Placental epithelial cell (primary cell): ENCODE measurements at places on chromosomes 12 and 14. TPM values are rescaled to one million over a fixed set of nuclear protein-coding genes. Genes with fewer than 3 reads are reported as not detected.

PPFIA2 gene
- not detected in 2 replicates for total RNA-seq

PTGER2 gene
- total RNA-seq, result 0.33 TPM in 1 of 2 replicates, not detected in the other

CLEC9A gene
- total RNA-seq, result not detected in 2 replicates

MYO1H gene
- total RNA-seq, result 0.76 and 1.2 TPM in 2 replicates

SLC6A15 gene
- total RNA-seq, result 0.79 and 3.8 TPM in 2 replicates

CEBPE gene
- not detected in 2 replicates for total RNA-seq

PDZRN4 gene
- not detected in 2 replicates for total RNA-seq

SPTB gene
- total RNA-seq, result 0.39 and 0.98 TPM in 2 replicates

REM2 gene
- total RNA-seq, result 0.39 TPM in 1 of 2 replicates, not detected in the other

TSHR gene
- 0.22 and 1.2 TPM in 2 replicates for total RNA-seq

MORN3 gene
- total RNA-seq, result 1.8 and 2.4 TPM in 2 replicates

APOF gene
- total RNA-seq, result not detected in 2 replicates

FIGNL2 gene
- total RNA-seq, result not detected in 2 replicates

ACSS3 gene
- total RNA-seq, result 0.22 and 1.2 TPM in 2 replicates

ARHGEF40 gene
- 47.2 and 59.7 TPM in 2 replicates for total RNA-seq

PTPRQ gene
- total RNA-seq, result under 0.01 TPM in 1 of 2 replicates, not detected in the other

XRCC3 gene
- 11.4 and 11.5 TPM in 2 replicates for total RNA-seq

TBX5 gene
- total RNA-seq, result not detected in 2 replicates

PGF gene
- total RNA-seq, result under 0.01 TPM in 1 of 2 replicates, not detected in the other

ERGIC2 gene
- 42.8 and 82.1 TPM in 2 replicates for total RNA-seq

SERPINA4 gene
- total RNA-seq, result not detected in 2 replicates

HNF1A gene
- not detected in 2 replicates for total RNA-seq

NEUROD4 gene
- total RNA-seq, result not detected in 2 replicates

KRT7 gene
- 636 and 2,495 TPM in 2 replicates for total RNA-seq

PLXNC1 gene
- total RNA-seq, result 0.11 and 0.39 TPM in 2 replicates

GDF3 gene
- not detected in 2 replicates for total RNA-seq

PGAM5 gene
- total RNA-seq, result 16.9 and 35.5 TPM in 2 replicates

JDP2 gene
- total RNA-seq, result 47.9 and 64.7 TPM in 2 replicates

TMEM229B gene
- total RNA-seq, result under 0.01 and 0.22 TPM in 2 replicates

FAIM2 gene
- under 0.01 TPM in 2 replicates for total RNA-seq

KRT74 gene
- not detected in 2 replicates for total RNA-seq

SLCO1B1 gene
- total RNA-seq, result not detected in 2 replicates

FGF6 gene
- total RNA-seq, result not detected in 2 replicates

RFX4 gene
- not detected in 2 replicates for total RNA-seq

CIDEB gene
- 9.0 and 11.0 TPM in 2 replicates for total RNA-seq

APEX1 gene
- 92.7 and 102 TPM in 2 replicates for total RNA-seq

PRIMA1 gene
- total RNA-seq, result not detected in 2 replicates

SMIM41 gene
- 0.39 TPM in 1 of 2 replicates, not detected in the other for total RNA-seq

CHGA gene
- total RNA-seq, result 0.33 TPM in 1 of 2 replicates, not detected in the other

ING4 gene
- total RNA-seq, result 47.9 and 81.7 TPM in 2 replicates

TAS2R46 gene
- 2.5 and 2.7 TPM in 2 replicates for total RNA-seq

TMCC3 gene
- under 0.01 and 0.11 TPM in 2 replicates for total RNA-seq

FAM186B gene
- total RNA-seq, result 0.33 and 0.79 TPM in 2 replicates

C3AR1 gene
- total RNA-seq, result not detected in 2 replicates

CFAP73 gene
- not detected in 2 replicates for total RNA-seq

BTG1 gene
- 17.4 and 51.0 TPM in 2 replicates for total RNA-seq

HCAR3 gene
- not detected in 2 replicates for total RNA-seq

GLIPR1L2 gene
- 0.11 and 0.79 TPM in 2 replicates for total RNA-seq

FLVCR2 gene
- total RNA-seq, result 4.7 and 14.3 TPM in 2 replicates

HHIPL1 gene
- 6.7 and 7.5 TPM in 2 replicates for total RNA-seq

RPGRIP1 gene
- total RNA-seq, result not detected in 2 replicates

TEX52 gene
- total RNA-seq, result not detected in 2 replicates

TC2N gene
- total RNA-seq, result 5.9 and 7.9 TPM in 2 replicates

HOXC5 gene
- 0.22 and 0.79 TPM in 2 replicates for total RNA-seq

PTMS gene
- total RNA-seq, result 70.4 and 99.3 TPM in 2 replicates

ADAMTS20 gene
- not detected in 2 replicates for total RNA-seq

PROX2 gene
- not detected in 2 replicates for total RNA-seq

MIP gene
- total RNA-seq, result not detected in 2 replicates

CAPZA3 gene
- 0.79 TPM in 1 of 2 replicates, not detected in the other for total RNA-seq
